Stimulated activated memory B cell treated with anti-CD40 and anti-IgM and Interleukin-4, amounts not matched to agents 10 μg/mL and 1 μg/mL and 100 μg/mL, for 72 hours (primary cell): ENCODE measurements at places on chromosomes 13 and 19.
A peak's percentile ranks its signal among the peaks of the same experiment; 100 is the strongest.

GRCh38 chr19:40056505-40056904 lies 474 bp upstream of the ZNF780B start:
- no peak for ATAC-seq
- peak overlapping the region; percentile 100 for H3K4me3 ChIP-seq
- no peaks in the 10 kb centered on the region for H3K27me3 ChIP-seq

GRCh38 chr19:41295499-41295898 lies 14.5 kb upstream of the CCDC97 start:
- no peak for ATAC-seq
- no peak overlapping the region for H3K4me3 ChIP-seq
- peak overlapping the region; percentile 94 for H3K27ac ChIP-seq
- peaks cover 43% of the 10 kb centered on the region for H3K4me1 ChIP-seq
- peaks cover 76% of the 10 kb centered on the region for H3K36me3 ChIP-seq

DNA sequence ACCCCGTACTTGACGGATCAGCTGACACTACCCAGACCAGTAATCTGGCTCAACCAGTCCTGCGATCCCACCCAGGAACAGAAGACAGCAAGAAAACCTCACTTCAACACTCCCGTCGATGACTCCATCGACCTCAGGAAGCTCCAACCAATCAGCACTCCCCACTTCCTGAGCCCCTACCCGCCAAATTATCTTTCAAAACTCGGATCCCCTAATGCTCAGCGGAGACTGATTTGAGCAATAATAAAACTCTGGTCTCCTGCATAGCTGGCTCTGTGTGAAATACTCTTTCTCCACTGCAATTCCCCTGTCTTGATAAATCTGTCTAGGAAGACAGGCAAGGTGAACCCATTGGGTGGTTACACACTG lies 1.2 kb downstream of the LSM4 start:
- H3K36me3 ChIP-seq, result peaks cover 10% of the 10 kb centered on the region
- peak overlapping the region; percentile 84 for H3K27ac ChIP-seq
- no peaks in the 10 kb centered on the region for H3K27me3 ChIP-seq
- no peak for ATAC-seq
- H3K4me3 ChIP-seq, result peak overlapping the region; percentile 82

DNA sequence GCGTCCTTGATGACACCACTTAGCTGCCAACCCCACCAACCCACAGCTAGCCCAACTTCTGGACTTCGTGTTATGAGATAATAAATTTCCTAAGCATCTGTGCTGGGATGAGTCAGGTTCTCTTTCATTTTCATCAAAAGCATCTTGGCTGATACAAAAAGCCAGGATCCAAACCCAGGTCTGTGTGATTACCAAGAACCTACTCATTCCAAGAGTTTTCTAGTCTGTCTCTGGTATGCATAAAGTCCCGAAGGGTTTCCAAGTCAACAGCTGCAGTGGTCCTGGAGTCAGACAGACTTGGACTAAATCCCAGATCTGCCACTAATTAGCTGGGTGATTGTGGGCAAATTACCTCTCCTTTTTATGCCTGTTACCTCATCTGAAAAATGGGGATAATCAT lies 55.5 kb upstream of the SERP2 start:
- no peak overlapping the region for H3K4me3 ChIP-seq
- H3K27me3 ChIP-seq, result peaks cover 7% of the 10 kb centered on the region
- H3K27ac ChIP-seq, result no peak overlapping the region
- ATAC-seq, result no peak
- no peaks in the 10 kb centered on the region for H3K36me3 ChIP-seq

DNA sequence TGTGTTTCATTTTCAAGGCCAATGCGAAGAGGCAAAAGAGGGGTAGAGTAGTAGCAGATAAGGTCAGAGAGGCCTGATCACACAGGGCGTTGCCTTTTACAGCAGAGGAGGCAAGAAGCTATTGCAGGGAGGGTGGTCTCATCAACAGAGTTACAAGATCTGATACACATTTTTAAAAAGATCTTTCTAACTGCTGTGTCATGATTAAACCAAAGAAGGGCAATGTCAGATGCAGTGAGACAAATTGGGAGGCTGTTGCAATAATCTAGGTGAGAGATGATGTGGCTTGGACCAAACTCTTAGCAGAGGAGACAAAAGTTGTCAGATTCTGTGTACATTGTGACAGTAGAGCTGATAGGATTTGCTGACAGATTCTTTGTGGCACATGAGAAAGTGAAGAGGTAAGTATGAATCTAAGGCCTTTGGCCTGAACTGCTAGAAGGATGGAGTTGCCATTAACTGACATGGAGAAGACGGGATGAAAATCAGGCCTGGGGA lies 13.0 kb upstream of the LRRC63 start:
- H3K4me1 ChIP-seq, result peaks cover 6% of the 10 kb centered on the region
- no peak for ATAC-seq
- H3K27me3 ChIP-seq, result no peaks in the 10 kb centered on the region
- no peak overlapping the region for H3K4me3 ChIP-seq
- no peak overlapping the region for H3K27ac ChIP-seq

DNA sequence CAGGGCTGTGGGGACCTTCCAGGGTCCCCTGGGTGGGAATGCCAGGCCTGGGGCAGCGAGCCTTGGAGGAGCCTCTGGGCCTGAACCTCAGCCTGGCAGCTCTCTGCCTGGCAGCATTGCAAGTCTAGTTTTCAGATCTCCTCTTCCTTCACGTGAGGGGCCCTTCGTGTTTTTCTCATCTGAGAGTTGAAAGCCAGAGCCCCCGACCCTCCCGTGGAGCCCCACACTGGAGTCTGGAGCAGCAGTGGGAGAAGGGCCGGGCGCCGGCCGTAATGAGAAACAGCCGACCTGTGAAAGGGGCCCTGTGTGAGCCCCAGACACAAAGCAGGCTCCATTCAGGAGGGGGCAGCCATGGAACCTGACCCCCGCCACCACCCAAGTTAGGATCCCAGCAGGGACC lies 19.3 kb downstream of the TMED1 start:
- no peaks in the 10 kb centered on the region for H3K27me3 ChIP-seq
- H3K36me3 ChIP-seq, result peaks cover 44% of the 10 kb centered on the region
- ATAC-seq, result no peak
- peak overlapping the region; percentile 49 for H3K27ac ChIP-seq
- H3K4me1 ChIP-seq, result peaks cover 8% of the 10 kb centered on the region
- no peak overlapping the region for H3K4me3 ChIP-seq

DNA sequence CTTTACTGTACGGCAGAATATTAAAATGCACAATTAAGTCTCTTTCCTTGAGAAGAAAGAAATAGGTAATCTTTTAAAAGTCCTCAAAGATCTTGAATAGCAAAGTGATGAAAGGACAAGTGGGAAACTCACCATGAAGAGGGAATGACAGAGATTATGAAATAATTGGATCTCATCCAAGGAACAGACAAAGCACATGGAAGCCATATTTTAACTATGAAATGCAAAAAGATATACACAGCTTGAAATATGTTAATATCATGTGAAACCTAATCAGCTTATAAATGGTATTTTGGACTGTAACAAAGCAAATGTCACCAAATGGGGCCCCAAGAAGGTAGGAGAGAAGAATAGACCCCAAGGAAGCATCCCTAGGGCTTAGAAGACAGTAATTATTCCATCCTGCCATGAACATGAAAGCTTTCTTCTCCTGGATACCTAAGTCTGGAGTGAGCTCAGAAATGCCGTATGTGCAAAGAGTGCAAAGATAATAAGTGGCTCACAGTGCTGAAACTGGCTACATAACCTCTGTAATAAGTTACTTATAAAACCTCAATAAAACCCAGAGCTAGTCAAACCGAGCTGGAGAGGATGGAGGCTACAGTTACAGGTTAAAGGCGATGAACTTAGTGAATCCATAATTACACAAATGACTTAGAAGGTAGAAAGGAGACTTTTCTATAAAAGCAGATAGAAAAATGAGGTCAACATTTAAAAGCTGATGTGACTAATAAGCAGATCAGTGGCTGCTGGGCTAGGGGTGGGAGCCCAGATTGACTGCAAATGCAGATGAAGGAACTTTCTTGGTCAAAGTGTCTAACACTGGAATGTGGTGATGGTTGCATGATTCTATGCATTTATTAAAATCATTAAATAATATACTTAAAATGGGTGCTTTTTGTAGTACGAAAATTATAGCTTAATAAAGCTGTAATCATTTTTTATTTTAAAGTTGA lies 34.4 kb downstream of the DCLK1 start:
- no peaks in the 10 kb centered on the region for H3K36me3 ChIP-seq
- H3K27ac ChIP-seq, result no peak overlapping the region
- no peaks in the 10 kb centered on the region for H3K4me1 ChIP-seq
- H3K4me3 ChIP-seq, result no peak overlapping the region
- no peak for ATAC-seq

DNA sequence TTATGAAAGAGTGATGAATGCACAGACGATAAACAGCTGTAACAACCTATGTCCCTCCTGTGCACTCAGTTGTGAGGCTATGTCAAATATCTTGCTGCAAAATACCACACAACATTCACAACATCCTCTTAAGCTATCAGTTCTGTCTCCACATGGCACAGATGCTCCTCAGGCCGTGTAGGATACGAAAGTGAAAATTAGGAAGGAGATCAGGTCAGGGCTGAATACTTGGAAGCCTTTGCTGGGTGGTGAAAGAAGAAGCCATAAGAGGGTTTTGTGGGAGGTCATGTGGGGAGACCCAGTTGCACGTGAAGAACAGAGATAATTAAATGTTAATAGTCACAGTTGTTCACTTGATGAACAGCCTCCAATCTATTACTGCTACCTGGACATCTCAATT lies 58.9 kb downstream of the RXFP2 start:
- no peak overlapping the region for H3K4me3 ChIP-seq
- H3K27me3 ChIP-seq, result no peaks in the 10 kb centered on the region
- no peak for ATAC-seq
- no peak overlapping the region for H3K27ac ChIP-seq
- no peaks in the 10 kb centered on the region for H3K4me1 ChIP-seq

DNA sequence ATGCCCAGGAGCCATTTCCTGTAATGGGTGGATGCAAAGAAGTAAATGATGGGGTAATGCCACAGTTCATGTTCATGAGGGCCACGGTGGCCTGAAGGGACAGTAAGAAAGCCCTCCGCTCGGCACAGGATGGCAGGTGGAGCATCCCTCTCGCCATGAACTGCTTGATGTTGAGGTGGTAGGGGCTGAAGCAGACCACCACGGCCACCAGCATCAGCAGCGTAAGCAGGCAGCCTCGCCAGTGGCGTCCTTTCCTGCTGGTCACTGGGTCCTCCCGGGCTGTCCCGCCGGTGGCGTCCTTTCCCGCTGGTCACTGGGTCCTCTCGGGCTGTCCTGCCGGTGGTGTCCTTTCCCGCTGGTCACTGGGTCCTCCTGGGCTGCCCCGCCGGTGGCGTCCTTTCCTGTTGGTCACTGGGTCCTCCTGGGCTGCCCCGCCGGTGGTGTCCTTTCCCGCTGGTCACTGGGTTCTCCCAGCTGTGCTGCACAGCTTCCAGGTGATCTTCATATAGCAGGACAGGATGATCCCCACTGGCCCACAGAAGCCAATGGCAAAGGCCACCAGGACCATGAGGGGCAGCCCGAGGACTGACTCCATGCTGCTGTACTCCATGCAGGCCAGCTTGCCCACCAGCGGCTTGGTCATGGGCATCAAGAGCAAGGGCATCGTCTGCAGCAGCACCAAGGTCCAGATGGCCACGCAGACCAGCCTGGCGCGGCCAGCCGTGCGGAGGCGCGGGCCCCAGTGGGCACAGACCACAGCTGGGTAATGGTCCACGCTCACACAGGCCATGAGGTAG lies 93.2 kb upstream of the TM9SF2 start:
- peaks cover 34% of the 10 kb centered on the region for H3K4me1 ChIP-seq
- no peaks in the 10 kb centered on the region for H3K27me3 ChIP-seq
- ATAC-seq, result no peak
- H3K36me3 ChIP-seq, result no peaks in the 10 kb centered on the region
- no peak overlapping the region for H3K4me3 ChIP-seq

DNA sequence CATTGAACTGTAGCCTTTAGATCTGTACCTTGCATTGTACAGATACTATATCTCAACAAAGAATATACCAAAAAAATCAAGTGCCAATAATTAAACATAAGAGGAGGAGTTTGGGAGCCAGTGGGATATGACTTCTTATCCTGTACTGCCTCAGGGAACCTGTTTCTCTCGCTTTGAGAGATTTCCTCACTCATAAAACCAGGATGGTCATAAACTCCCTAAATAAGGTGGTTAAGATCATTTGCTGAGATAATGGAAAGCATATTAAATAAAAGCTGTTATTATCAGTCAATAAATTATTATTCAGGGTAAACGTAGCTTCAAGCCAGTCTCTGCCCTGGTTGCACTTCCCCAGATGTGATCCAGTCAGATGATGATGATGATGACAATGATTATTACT lies 17.0 kb downstream of the OPA3 start:
- no peak overlapping the region for H3K4me3 ChIP-seq
- no peaks in the 10 kb centered on the region for H3K36me3 ChIP-seq
- H3K27me3 ChIP-seq, result no peaks in the 10 kb centered on the region
- H3K27ac ChIP-seq, result no peak overlapping the region
- H3K4me1 ChIP-seq, result peaks cover 37% of the 10 kb centered on the region

DNA sequence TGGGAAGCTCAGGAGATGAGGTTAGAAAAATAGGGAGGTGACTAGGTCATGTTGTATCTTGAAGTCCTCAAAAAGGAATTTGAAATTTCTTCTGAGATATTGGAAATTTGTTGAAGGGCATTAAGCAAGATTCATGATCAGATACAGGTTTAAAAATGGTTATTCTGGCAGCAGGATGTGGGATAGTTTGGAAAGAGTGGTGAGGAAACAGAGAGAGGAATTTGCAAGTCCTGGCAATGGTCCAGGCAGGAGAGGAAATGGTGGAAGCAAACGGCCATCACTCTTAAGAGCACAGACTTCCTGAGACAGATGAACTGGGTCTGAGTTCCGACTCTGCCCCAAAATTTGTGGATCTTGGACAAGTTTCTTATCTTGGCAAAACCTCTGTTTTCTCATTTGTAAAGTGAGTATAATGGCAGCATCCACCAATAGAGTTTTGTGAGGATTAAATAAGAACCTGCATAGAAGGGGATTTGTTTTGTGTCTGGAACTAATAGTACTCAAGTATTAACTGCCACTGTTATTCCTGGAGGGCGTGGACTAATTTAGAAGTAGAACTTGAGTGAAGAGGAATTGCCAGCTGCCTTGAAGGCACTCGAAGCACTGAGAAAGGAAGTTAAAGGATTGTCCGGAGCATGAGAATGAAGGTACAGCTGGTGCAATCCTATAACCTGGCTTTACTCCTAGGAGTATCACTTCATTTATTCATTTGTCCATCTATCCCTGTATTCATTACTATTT lies 99.6 kb downstream of the CCNA1 start:
- no peak for ATAC-seq
- H3K4me1 ChIP-seq, result no peaks in the 10 kb centered on the region
- H3K27ac ChIP-seq, result no peak overlapping the region

GRCh38 chr19:18839465-18840287 lies 7.9 kb downstream of the UPF1 start:
- peaks cover 97% of the 10 kb centered on the region for H3K4me1 ChIP-seq
- peaks cover 30% of the 10 kb centered on the region for H3K36me3 ChIP-seq
- ATAC-seq, result no peak
- H3K27me3 ChIP-seq, result no peaks in the 10 kb centered on the region
